CD4-positive, alpha-beta memory T cell (primary cell): ENCODE measurements at places on chromosomes 7 and 10. TPM values are rescaled to one million over a fixed set of nuclear protein-coding genes. Genes with fewer than 3 reads are reported as not detected.

- DNase-seq, result no peak
Observed at GRCh38 chr10:114624951-114625780, 32.9 kb downstream of the ABLIM1 start.

- no peak for DNase-seq
Observed at GRCh38 chr7:44964831-44965440, 13.9 kb downstream of the MYO1G start.

Gene PYROXD2
- 2.8 TPM for polyA plus RNA-seq

GRCh38 chr7:127322832-127323493, 69.5 kb downstream of the ZNF800 start:
- DNase-seq, result no peak

Gene ANKRD30A
- not detected for polyA plus RNA-seq
